Activated T-helper 1 cell treated with anti-CD3 and anti-CD28 coated beads, Interleukin-2, amount 50 U/mL, for 16 hours (primary cell): ENCODE measurements at places on chromosomes 1 and 21.
A peak's percentile ranks its signal among the peaks of the same experiment; 100 is the strongest.

- DNase-seq, result no peak
Observed at GRCh38 chr21:26795866-26796329, 49.3 kb downstream of the ADAMTS1 start.

DNA sequence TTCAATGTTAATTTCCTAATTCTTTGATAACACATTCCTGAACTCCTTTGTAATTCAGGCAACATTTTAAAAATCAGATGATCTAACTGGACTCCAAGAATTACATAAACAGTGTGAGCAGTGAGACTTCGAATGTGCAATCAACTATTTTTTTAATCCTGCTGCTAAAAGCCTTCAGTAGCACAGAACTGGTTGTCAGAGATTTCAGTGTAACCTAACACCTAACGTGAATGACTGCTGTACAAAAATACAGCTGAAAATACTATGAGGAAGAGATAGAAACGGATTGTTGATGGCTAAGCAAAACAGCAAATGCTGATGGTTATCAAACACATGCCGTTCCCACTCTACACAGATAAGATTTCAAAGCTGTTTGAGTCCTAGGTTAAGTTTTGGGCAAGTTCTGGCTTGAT is 46.1 kb downstream of the APP start:
- DNase-seq, result no peak

DNA sequence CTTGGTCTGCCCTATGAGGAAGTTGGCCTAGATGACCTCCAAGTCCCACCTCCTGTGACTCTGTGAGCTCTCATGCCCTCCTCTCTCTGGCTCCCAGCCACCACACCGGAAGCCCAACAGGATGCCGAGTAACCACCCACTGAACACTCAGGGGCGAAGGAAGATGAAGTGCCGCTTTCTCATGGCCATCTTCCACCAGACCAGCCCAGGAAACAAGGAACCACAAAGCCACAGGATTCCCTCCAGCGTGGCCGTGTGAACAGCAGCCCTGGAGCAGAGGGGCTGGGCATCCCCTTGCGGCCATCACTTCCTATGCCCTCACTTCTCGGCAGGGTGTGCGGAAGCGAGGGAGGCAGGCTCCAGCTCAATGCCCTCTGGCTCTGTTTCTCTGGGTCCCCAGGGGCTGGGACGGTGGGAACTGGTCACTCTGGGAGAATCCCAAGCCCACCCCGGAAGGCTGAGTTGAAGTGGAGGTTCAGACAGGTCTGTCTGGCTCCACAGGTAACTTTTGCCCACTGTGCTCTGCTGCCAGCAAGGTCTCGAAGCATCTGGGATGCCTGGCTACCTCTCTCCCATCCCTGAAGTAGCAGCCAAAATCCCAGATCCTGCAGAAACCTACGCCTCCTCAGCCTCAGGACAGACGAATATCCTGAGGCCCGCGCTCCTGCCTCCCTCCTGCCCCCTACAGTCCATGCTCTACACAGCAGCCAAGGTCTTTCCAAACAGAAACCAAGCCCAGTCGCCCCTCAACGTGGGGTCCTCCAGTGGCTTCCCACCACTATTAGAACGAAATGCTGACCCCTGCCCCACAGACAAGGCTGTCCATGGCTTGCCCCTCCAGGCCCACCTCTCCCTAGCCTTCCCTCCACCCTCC is 44.2 kb upstream of the ECE1 start:
- peak; percentile 58 for DNase-seq

GRCh38 chr1:228265167-228265566 is 57.3 kb downstream of the OBSCN start:
- no peak for DNase-seq

GRCh38 chr21:43588957-43589356 is 70.3 kb downstream of the HSF2BP start:
- no peak for DNase-seq

- DNase-seq, result no peak
Observed at GRCh38 chr1:227776331-227776771, 39.1 kb upstream of the PRSS38 start.

- DNase-seq, result no peak
Observed at GRCh38 chr1:23369335-23370013, at the start of gene ZNF436. Gene ZNF436 (minus strand): TSS chr1:23369836. CDS start chr1:23368005, 1,831 bp downstream.

- no peak for DNase-seq
Observed at GRCh38 chr1:103274886-103275285, 166.6 kb upstream of the COL11A1 start.

DNA sequence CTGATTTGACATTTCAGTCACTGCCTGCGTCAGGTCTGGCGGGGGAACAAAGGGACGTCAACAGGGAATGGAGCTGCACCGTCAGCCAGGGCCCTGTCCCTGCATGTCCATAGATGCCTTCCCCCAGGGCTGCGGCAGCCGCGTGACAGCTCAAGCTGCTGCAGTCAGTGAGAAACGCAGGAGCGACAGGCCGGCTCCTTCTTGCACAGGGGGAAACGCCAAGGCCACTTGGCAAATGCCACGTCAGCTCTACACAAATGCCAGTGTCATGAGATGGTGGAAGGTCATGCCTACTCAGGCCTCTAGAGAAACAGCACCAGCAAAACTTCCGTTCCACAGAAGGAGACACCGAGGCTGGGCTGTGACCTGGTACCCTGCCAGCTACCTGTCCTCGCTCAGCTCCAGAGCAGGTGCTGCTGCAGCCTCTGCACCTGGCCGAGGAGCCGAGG is 37.7 kb downstream of the SYF2 start:
- no peak for DNase-seq

GRCh38 chr1:231748760-231749415 is 122.3 kb downstream of the DISC1 start:
- no peak for DNase-seq

DNA sequence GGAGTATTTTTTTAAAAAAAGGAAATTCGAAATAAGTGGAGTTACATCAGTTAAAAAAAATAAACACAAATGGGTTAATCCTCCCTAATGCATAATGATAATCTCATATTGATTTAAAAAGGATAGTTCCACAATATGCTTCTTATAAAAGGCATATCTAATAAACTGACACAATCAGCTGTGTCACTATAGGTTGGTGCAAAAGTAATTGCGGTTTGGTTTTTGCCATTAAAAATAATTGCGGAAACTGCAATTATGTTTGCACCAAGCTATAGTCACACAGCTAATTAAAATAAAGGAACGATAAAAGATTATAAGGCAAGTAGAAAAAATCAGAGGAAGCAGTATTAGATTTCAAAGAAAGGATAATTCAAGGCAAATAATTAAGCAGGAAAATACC is 21.0 kb upstream of the IFI44L start:
- DNase-seq, result no peak

- no peak for DNase-seq
Observed at GRCh38 chr1:227782226-227782625, 33.2 kb upstream of the PRSS38 start.

DNA sequence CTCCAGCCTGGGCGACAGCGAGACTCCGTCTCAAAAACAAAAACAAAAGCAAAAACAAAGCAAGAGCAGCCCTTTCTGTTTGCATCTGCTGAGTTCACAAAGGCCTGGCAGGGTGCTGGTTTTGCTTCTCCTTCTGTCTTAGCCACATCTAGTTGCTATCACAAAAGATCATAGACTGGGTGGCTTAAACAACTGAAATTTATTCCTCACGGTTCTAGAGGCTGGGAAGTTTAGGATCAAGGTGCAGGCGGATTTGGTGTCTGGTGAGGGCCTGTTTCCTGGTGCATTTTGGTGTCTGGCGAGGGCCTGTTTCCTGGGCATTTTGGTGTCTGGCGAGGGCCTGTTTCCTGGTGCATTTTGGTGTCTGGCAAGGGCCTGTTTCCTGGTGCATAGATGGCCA is 471.3 kb downstream of the CAMTA1 start:
- DNase-seq, result no peak

DNA sequence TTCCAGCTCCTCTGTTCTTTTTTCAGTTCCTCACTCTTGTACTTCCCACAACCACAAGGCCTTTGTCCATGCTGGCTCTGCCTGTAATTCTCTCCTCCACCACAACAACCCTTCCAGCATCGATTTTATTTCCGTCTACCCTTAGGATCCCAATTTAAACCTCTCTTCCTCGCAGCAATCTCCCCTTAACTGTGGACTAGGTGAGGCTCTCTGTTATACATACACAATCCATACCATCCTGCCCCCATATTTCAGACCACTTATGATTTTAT is 90.4 kb upstream of the ZC3H11B start:
- no peak for DNase-seq

- no peak for DNase-seq
Observed at GRCh38 chr1:218943371-218943770, 230.3 kb upstream of the LYPLAL1 start.

- DNase-seq, result no peak
Observed at GRCh38 chr1:70319750-70320149, 34.8 kb downstream of the ANKRD13C start.

GRCh38 chr1:82395440-82395839 is 594.7 kb downstream of the ADGRL2 start:
- DNase-seq, result no peak

- DNase-seq, result no peak
Observed at GRCh38 chr1:1094981-1095380, 20.9 kb upstream of the RNF223 start.

GRCh38 chr1:175206687-175207086 is 14.1 kb upstream of the KIAA0040 start:
- no peak for DNase-seq

DNA sequence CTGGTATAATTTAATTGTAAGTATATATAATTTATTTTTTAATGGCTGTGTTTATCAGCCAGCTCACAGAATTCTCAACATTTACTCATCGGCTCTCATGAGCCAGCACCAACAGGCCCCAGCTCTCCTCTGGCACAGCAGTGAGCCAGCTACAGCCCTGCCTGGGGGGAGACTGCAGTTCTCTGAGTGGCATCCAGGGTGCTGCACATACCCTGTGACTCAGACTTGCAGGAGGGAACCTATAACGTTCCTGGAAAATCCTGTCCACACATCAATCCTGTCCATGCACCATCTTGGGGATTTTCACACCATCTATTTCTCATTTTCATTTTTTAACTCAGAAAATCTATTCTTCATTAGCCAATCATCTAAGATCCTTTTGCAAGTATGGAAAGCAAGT is 36.5 kb downstream of the FHAD1 start:
- DNase-seq, result no peak

DNA sequence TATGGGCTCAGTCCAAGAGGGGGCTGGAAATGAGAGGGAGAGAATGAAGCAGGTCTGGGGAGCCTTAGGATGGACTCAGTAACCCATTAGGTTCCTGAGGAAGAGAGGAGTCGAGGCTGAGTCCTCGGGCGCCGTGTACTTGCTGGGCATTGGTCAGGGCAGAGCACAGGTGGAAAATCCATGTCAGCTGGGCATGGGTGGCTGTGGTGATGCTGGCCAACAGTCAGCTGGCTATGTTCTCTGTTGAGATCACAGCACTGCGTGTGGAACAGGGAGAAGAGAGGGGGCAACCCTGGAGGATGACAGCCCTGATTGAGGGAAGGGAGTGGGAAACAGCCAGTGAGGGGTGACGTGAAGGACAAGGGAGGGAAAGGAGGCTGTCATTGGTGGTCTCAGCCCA is 43.1 kb upstream of the CLSTN1 start:
- no peak for DNase-seq

- DNase-seq, result peak; percentile 33
Observed at GRCh38 chr1:1777950-1778662, at the start of gene NADK. Gene NADK (minus strand): TSS chr1:1778470. CDS start chr1:1765406, 13,064 bp downstream.

- no peak for DNase-seq
Observed at GRCh38 chr1:202204065-202204464, 10.5 kb downstream of the LGR6 start.

- DNase-seq, result no peak
Observed at GRCh38 chr1:10591010-10591409, 116.3 kb downstream of the PEX14 start.
